ENCODE measurements at places on chromosomes 1 and 21.

DNA sequence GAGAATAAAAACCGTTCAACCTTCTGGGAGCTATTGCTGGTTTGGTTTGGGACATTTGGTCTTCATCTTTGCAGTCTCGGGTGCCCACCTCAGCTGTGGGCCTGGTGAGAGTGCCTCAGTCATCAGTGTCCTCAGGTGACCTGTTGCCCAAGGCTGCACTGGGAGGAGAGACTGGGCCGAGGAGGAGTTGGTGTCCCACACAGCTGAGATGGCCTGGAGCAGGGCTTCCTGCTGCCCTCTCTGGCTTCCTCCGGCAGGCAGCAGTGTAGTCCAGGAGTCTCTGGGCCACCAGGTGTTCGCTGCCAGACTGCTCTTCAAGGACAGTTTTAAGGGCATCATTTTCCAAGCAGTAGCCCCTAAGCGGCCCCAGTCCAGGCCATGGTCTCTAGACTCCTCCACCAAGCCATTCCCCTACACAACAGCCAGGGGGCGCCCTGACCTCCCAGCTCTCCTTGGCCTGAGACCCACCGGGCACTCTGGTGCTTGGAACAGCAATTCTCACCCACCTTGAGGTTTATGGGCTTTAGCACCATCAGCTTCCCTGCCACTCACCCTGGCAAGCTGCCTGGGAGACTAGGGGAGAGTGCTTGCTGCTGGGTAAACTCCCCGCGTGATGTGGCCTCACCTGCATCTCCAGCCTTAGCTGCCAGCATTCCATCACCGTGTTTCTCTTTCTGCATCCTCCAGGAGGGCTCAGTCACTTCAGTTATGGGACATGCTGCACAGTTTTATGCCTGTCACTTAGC lies 9.1 kb upstream of the SYTL1 start:
- DNase-seq, result peak; percentile 36

GRCh38 chr21:26385721-26386120 lies 187.4 kb downstream of the CYYR1 start:
- peak; percentile 68 for DNase-seq

- no peak for DNase-seq
Measured at GRCh38 chr1:235366286-235366685, 941 bp upstream of the TBCE start.

- DNase-seq, result peak; percentile 73
Measured at GRCh38 chr1:55402671-55403464, 187.7 kb upstream of the USP24 start.

DNA sequence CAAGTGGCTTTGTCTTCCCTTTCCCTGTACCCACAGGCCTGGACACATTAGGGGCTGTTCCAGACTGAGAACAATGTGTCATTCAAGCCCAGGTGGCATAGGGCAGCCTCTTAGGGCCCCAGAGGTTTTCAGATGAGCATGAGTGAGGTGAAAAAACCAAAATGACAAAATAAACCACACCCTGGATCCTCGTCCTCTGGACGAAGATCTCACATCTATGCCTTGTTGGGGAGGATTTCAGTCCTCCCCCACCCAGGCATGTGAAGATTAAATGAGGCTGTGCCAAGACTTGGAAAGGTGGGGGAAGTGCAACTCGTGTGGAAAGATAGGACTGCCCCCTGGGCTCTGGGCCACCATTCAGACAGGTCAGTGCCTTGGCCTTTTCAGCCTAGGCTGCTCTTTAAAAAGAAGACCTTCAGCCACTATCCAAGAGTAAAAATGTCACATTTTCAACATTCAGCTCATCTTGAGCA lies 32.8 kb upstream of the IL19 start:
- DNase-seq, result no peak

- DNase-seq, result peak; percentile 73
Measured at GRCh38 chr1:67532452-67533216, 102.4 kb upstream of the SERBP1 start.

DNA sequence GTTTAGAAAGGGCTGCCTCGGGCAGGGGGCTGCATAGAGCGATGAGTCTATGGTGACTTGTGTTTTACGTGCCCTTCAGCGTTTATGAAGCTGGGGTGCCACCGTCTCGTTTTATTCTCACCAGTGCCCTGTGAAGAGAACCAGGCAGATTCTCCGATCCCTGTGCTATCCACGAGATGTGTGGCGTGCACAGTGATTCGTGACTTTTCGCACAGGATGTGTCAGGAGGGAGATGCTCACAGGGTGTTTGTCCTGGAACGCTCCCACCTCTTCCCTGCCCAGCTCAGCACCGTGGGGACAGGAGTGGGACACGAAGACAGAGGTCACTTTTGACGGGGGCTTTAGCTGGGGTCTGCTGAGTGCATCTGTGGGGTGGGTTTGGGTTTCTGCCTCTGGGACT lies 54.9 kb upstream of the AJAP1 start:
- no peak for DNase-seq

DNA sequence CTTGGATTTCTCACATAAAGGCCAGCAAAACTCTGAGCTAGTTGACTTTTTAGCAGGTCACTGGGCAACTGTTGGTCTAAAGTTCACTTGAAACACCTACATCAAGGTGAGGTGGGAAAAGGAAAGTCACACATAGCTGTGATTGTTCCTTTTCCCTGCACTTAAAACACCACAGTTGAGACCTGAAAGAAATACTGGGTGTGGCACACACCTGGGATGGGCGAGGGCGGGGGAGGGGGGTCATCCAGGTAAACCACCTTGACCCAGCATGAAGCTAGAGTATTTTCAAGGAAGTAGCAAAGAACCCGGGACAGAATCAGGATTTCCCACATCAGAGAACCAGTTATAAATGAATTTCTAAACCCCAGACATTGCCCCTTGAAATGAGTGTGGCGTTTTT lies 26.4 kb downstream of the ZNF697 start:
- DNase-seq, result no peak

DNA sequence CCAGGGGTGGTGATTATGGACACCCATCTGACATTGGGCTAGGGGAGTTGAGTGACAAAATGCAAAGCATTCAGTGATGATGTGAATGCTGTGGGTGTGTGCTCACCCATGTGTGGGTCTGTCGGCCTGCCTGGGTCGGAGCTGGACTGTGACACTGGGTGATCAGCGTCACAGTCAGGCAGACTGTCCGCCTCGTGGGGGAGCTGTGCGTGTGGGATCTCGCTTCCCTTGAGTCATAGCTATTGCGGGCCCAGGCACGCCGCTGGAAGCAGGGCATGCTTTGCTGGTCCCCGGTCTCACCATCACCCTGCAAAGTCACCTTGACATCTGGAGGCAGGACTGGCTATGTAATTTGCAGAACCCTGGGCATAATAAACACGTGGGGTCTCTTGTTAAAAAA lies 156.9 kb upstream of the IGSF21 start:
- DNase-seq, result no peak

DNA sequence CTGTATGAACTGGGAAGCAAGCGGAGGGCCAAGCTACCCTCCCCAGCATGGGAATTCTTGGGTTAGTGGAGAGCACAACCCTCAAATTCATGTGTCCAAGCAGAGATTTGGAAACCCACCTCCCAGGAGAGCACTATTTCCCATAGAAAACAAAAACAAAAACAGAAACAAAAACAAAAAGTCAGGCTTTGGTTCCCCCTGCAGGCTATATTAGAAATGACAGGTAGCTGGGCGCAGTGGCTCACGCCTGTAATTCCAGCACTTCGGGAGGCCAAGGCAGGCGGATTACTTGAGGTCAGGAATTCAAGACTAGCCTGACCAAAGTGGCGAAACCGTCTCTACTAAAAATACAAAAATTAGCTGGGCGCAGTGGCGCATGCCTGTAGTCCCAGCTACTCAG lies 10.8 kb downstream of the MINDY1 start:
- DNase-seq, result no peak

- DNase-seq, result peak; percentile 25
Measured at GRCh38 chr1:33047839-33048305, 11.2 kb upstream of the AK2 start.

DNA sequence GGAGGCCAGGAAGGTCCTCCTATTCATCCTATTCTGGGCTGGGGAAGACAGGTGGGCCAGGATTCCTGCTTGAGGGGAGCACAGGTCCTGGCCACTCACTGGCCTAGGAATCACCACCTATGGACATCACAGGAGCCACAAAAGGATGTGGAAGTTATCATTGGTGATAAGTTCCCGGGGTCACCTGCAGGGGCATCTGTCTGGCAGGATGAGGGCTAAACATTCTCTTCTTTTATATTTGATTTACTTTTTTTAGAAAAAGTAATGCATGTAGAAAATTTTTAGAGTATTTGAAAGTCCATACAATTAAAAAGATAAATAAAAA lies 33.2 kb upstream of the KIAA0040 start:
- DNase-seq, result no peak

GRCh38 chr21:34803782-34804370 lies 135.1 kb downstream of the CLIC6 start:
- no peak for DNase-seq

DNA sequence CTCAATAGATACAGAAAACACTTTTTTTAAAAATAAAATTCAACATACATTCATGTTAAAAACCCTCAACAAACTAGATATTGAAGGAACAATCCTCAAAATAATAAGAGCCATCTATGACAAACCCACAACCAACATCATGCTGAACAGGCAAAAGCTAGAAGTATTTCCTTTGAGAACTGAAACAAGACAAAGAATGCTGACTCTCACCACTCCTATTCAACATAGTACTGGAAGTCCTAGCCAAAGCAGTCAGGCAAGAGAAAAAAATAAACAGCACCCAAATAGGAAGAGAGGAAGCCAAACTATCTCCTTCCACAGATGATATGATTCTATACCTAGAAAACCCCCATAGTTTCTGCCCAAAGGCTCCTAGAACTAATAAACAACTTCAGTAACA lies 46.2 kb upstream of the IVNS1ABP start:
- DNase-seq, result no peak

DNA sequence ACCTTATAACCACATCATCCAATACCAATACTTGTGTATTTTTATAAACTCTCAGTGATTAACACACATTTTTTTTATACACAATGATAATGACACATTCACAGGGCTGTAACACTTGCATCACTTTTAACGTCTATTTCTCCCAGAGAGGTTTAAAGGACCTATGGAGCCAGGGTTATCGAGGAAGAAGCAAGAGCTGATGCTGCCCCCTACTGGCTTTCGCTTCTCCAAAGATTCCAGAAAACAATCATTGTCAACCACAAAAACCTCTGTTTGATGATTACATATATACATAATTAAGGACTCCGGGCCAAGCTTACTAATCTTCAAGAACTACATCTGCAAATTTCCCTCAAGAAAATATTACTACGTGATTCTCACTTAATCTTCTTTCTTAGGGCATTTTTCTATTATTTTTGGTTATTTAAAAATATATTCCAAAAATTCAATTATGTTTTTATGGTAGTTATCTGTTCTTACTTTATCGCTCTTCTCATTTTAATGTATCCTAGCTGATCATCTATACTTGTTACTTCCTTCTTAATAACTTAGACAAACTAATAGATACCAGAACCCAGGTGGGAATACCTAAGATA lies 214.5 kb downstream of the VAV3 start:
- peak; percentile 79 for DNase-seq

GRCh38 chr1:208027861-208028260 lies 116.9 kb upstream of the CD34 start:
- DNase-seq, result peak; percentile 19

DNA sequence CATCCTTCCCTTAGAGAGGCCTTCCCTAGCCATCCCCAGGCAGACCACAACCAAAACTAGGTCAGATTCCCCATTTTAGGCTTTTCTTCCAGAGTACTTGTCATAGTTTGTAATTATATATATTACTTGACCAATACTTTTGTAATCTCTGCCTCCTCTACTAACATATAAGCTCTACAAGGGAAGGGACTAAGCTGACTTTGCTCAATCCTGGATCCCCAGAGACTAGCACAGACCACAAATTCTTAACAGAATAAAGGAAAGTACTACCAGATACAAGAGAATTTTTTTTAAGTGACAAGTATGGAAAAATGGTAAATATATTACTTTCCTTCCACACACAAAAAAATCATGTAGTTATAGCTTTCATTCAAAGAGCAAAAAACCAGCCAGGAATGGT lies 2.0 kb downstream of the ZMYM6 start:
- peak; percentile 25 for DNase-seq

- DNase-seq, result no peak
Measured at GRCh38 chr1:244496186-244496585, 35.1 kb downstream of the CATSPERE start.

GRCh38 chr1:36143424-36143823 lies 5.9 kb downstream of the TRAPPC3 start:
- DNase-seq, result no peak

GRCh38 chr1:44720281-44720680 lies 10.7 kb downstream of the RNU5D-1 start:
- no peak for DNase-seq

GRCh38 chr1:33161061-33161681 lies 20.7 kb downstream of the TRIM62 start:
- DNase-seq, result peak; percentile 66

GRCh38 chr21:37557261-37557950 lies 190.8 kb downstream of the DYRK1A start:
- DNase-seq, result no peak

GRCh38 chr1:190259424-190259823 lies 218.2 kb downstream of the BRINP3 start:
- no peak for DNase-seq

- DNase-seq, result no peak
Measured at GRCh38 chr1:18246543-18246942, 138.9 kb downstream of the IGSF21 start.

GRCh38 chr1:9721606-9722377 lies 70.3 kb downstream of the PIK3CD start:
- DNase-seq, result peak; percentile 17

DNA sequence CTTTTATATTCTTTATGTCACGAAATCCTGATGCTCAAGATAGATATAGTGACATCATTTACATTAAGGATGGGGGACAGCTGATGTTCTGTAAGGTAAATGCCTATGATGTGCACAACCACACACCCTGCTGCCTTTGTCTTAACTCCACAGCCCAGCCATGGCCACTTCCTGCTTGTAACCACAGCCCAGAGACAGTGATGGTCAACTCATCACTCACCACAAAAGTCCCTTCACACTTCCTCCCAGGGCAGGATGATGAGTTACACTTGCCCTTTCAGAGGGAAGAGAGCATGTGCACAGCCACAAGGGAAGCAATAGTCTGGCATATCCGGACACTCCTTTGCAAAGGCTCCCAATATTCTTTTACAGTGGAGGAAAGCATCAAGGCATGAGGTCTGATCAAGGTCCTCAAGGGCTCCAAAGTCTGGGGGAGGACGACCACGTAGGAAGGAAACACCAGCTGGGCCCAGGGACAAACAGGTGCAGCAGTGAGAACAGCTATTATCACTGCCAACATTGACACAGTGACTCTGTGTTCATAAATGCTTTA lies 53.8 kb downstream of the PLPP3 start:
- DNase-seq, result peak; percentile 68

GRCh38 chr1:154353460-154353904 lies 28.2 kb downstream of the ATP8B2 start:
- DNase-seq, result peak; percentile 35

DNA sequence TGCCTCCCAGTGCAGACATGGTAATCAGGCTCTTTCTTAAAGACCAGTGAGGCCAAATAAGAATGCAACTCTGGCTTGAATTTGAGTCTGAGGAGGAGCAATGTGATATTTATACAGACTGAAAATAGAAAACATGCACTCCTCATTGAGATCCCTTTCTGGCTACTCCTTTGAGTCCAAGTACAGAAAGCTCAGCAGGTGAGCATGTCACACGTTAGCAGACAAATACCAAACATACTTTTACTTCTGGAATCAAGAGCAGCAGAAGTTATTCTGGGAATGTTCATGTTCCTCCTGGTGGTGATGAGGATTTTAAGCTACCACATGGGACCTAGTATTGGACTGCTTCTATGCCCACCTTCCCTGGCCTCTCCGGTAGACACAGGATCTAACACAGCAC lies 48.3 kb downstream of the PGBD5 start:
- DNase-seq, result no peak

- DNase-seq, result peak; percentile 26
Measured at GRCh38 chr1:177170756-177171535, at the start of gene BRINP2. BRINP2 (plus strand) TSS chr1:177170958; CDS start chr1:177229877, 58,919 bp downstream.
